Tibial artery (tissue), 4 donors: ENCODE measurements at places on chromosomes 4 and X.
A peak's percentile ranks its signal among the peaks of the same experiment; 100 is the strongest.

DNA sequence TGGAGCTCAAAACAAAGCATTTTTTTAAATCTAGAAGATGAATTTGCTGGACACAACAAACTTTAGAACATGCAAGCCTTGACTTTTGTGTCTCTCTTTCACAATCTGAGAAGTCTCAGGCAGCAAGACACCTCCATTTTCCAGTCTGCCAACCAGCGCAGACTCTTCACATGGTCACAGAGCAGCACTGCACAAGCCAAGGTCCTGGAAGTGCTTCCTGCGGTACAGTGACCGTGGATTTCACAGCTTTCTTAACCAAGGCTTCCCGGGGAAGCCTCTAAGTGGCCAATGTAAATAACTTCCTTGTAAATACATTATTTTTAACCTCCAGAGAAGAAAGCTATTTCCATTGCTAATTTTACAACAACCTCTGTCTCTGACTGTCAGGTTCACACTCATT, 31.2 kb downstream of the ZNF827 start:
- no peak for DNase-seq

DNA sequence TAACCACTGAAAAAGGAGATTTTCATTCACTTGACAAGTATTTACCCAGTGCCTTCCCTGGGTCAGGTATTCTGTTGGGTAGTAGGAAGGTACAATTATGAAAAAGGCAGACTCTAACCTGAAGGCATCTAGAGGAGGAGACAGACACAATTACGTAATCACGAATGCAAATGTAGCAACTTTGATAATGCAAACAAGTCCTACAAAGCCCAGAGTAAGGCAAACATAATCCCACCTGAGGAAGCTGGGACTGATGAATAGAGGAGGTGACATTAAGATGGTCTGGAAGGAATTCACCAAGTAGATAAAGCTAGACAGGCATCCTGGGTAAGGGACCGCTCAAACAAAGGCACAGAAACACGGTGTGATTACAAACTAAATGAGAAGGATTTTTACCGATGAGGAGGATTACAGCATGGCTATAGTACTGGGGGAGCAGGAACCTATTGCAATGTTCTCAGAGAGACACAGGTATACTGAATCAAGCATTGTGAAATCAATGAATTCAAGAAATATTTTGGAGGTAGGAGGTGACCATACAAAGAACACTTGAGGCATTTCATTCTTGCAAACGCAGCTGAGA, 37.1 kb downstream of the TMEM150C start:
- no peak for DNase-seq

DNA sequence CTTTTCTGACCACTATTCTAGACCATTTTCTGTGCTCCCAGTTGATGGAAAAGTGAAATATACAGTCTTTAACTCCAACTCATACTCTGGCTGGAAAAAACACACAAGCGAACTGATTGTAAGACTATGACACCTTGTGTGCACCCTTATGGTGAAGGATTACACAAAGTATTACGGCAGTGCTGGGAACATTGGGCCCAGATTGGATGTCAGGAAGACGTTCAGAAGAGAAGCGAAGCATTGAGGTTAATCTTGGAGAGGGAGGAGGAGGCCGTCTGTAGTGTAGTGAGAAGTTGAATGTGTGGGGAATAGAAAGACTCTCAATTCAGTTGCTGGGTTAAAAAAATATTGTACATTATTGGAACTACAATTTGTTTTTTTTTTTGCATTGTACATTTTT, 50.0 kb downstream of the GRIA2 start:
- DNase-seq = no peak

- no peak for DNase-seq
Measured at GRCh38 chrX:24877854-24878650, 137.7 kb downstream of the ARX start.

DNA sequence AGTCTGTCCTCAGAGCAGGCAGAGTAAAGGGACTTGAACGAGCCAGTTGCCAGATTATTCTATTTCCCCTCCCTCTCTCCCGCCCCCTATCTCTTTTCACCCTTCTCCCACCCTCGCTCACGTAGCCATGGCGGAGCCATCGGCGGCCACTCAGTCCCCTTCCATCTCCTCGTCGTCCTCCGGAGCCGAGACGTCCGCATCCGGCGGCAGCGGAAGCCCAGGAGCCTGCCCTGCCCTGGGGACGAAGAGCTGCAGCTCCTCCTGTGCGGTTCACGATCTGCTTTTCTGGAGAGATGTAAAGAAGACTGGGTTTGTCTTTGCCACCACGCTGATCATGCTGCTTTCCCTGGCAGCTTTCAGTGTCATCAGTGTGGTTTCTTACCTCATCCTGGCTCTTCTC, 106.2 kb upstream of the SMAD1 start:
- DNase-seq = no peak

- DNase-seq = no peak
Measured at GRCh38 chrX:65871671-65872311, 168.1 kb downstream of the VSIG4 start.

- no peak for DNase-seq
Measured at GRCh38 chr4:179624768-179625181, 2182.5 kb upstream of the AGA start.

GRCh38 chrX:830532-830931, 199.9 kb downstream of the SHOX start:
- no peak for DNase-seq

DNA sequence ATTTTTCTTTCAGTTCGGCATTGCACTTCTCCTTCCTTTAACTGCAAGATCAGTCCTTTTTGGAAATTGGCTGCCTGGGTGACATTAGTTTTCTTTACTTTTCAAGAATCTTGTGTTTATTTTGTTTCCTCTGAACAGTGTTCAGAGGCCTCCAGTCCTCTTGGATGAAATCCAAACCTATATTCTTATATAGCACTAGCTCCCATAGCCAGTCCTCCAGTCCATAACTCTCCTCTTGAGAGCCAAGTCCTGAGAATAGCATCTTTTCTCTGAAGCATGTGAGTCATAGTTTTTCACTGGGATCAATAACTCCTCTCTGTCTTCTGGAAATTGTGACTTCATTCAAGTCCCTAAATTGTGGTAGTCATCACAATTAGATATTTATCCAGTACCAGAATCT, 357.5 kb downstream of the RAPGEF2 start:
- no peak for DNase-seq

- no peak for DNase-seq
Measured at GRCh38 chrX:56572975-56573374, 9.5 kb downstream of the UBQLN2 start.

DNA sequence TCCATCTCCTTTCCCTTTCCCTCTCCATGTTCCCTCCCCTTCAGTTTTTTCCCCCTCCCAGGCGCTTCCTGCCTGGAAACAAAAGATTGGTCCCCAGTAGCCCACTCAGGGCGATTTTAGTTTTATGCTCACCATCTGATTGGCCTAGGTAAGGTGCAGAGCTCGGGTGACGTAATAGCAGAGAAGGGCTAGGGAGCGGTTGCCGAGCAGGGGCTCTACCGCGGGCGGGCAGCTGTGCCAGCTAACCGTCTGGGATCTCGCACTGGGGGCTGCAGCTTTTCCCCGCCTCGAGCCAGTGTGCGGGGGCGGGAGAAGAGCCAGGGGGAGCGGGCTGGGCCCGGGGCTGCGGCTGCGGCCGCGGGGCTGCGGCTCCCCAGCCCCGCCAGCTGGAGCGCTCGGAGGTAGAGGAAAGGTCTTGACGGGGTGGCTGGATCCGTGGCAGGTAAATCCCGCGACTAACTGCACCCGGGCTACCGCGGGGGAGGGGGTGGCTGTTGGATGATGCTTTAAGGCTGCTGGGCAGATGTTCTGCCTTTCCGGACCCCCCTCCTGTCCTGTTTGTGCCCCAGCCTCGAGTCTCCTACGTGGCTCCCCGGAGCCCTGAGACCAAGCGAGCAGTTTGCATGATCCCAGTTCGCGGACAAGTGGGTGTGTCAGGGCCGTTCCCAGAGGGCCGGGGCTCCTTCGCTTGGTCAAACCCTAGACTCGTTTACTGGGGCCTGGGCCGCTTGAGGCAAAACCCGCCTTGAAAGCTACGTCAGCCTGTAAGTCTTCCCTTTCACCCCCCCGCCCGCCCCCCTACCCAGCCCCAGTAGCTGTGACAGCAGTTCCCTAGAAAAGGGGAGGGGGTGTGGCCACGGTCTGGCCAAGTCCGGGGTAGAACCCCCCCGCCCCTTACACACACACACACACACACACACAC, at the start of gene PAK3:
Gene PAK3 (plus strand): TSS at position 218 of the 922 bp plus-strand sequence. CDS start 26,913 bp downstream, outside the sequence.
- DNase-seq = peak; percentile 82

DNA sequence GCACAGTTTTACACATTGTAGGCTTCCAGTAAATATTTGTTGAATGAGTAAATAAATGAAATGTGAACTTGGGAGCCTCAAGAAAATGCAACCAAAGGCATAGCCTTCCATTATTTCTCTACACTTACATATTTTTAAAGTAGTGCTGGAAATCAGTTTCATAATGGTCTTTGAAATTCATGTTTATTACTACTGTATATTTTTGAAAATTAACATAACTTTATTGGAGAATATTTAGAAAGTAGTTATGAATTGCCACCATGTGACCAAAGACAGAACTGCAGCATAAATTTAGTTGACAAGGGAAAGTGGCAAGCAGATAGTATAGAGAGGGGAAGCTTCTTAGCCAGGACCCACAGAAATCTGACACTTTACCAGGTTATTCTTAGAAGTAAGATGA, 6.4 kb downstream of the TCEAL8 start:
- DNase-seq = no peak

DNA sequence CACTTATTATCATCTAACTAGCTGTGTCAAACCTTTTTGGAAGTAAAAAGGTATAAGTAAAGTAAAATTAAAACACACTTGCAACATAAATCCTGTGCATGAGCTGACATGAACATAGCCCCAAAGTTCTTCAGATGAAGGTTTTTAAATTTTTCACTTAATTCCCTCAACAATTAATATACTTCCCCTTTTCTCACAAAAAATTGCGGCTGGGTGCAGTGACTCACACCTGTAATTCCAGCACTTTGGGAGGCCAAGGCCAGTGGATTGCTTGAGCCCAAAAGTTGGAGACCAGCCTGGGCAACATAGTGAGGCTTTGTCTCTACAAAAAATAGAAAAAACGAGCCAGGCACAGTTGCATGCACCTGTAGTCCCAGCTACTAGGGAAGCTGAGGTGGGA, 16.8 kb downstream of the RASGEF1B start:
- DNase-seq = no peak

DNA sequence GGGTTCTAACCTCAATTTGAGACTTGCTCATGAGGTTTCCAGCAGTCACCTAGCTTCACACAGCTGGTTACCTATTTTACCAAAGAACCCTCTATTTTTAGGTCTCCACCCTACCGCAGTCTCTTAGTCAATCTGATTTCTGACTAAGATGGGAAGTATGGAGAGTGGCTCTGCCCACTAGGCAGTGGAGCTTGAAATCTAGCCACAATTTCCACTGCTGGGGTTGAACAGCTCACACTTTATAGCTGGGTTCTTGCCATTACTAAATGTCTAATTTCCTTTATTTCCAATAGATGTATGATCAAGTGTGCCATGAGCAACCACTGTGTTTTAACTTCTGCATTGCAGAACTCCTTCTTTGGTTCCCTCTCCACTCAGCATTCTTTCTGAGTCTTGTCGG, 43.1 kb downstream of the GASK1B start:
- DNase-seq = no peak

GRCh38 chr4:162117051-162117450, 46.7 kb downstream of the FSTL5 start:
- no peak for DNase-seq

GRCh38 chr4:20370274-20370673, 118.6 kb downstream of the SLIT2 start:
- no peak for DNase-seq

GRCh38 chrX:45716750-45717149, 516.1 kb upstream of the DIPK2B start:
- DNase-seq = no peak

GRCh38 chrX:13754765-13755164, 20.2 kb downstream of the OFD1 start:
- no peak for DNase-seq

DNA sequence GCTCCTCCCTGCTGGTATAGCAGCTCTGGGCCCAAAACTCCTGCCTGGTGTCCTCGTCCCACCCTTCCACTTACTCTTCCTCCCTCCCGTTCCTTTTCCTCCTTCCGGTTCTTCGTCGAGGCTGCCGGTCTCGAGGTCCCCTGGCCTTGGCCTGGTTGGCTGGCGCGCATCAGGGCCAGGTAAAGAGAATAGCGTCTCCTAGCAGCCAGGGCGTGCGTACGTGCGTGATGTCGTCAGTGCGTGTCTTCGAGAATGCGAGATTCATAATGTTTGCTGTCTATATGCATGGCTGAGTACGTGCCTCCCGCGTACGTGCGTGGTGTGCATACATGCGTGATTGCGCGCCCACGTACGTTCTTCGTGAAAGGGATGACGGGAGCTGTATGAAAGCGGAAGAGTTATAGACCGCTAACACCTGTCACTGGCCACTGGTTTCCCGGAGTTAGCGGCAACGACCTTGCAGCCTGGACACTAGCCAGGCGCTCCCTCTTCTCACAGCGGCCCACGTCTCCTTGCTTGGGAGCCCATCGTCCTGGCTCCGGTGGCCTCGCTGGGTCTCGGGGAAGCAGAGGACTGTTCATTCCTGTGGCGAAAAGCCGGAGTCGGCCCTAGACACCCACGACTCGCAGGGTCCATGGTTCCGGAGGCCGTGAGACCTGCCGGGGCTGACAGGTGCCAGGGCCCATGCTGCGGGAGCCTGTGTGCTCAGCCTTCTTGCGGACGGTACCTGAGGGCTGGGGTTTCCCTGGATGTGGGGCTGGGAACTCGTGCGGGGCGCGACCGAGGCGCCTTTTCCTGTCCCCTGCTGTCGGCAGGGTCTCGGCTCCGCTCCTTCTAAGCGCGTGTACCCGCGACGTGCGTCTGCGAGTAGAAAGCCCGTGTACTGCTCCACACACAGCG, at the start of gene EOLA1:
Gene EOLA1 (plus strand): TSS at position 392 of the 900 bp plus-strand sequence. CDS start 4,619 bp downstream, outside the sequence.
- peak; percentile 89 for DNase-seq

DNA sequence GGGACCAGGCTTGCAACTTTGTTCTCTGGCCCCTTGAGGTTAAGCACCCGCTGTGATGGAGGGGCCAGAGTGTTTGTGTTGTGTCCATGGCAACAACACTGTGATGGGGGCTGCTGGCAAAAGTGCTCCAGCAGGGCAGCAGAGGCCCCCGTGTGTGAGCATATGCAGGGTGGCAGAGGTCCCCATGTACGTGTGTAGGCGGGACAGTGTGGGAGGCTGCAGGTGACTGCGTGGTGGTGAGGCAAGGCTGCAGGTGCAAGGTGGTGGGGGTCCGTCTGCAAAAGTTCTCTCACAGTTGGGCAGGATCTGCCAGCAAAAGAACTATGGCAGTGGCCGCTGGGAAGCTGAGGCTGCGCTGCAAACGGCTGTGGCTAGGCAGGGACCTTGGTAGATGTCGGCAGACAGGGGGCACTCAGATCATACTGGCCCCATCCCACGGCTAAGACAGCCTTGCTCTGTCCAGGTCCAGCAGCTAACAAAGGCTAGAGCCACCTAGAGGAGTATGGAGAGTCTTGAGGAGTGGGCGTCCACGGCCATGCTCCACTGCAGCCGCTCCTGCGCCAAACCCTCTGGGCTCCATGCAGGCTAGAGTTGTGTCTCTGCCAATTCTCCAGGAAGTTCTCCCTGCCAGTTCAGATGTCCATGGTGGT, 46.8 kb upstream of the PASD1 start:
- DNase-seq = no peak

DNA sequence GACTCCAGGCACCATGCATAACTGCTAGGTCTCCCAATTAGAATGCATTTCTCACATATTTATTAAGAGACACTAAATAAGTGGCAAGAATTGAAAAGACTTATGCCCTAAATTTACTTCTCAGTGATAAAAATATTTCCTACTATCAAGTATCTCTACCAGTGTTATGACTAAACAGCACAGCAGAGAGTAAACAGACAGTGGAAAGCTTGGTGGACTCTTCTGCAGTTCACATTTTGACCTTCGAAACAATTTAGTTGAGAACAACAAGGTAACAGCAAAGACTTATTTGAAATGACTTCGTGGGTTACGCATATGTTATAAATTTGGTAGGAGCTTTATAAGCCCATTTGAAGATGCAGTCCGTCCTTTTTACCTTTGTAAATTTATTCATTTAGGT, 16.3 kb upstream of the MAML3 start:
- no peak for DNase-seq
